ENCODE measurements at places on chromosomes 4 and X.

DNA sequence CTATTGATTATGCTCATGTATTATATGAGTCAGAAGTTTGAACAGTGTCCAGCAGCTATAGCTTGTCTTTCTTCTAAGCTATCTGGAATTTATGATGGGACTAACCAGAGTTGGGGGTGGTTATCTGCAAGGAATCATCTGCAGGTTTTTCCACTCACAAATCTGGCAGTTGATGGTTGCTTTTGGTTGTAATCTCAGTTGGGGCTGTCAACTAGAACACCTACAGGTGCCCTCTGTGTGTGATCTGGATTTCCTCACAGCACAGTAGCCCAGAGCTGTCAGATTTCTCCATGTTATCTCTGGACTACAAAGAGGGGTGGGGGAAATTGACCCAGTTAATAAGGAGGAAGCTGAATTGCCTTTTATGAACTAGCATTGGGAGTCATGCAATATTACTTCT, 51.4 kb upstream of the MAP9 start:
- DNase-seq = no peak

GRCh38 chr4:181365671-181366070, 877.5 kb upstream of the TENM3 start:
- DNase-seq = no peak

- no peak for DNase-seq
These were observed 26.5 kb downstream of the GBA3 start for GRCh38 chr4:22719218-22719617.

- no peak for DNase-seq
These were observed 12.0 kb upstream of the GPR78 start for GRCh38 chr4:8568068-8568668.

DNA sequence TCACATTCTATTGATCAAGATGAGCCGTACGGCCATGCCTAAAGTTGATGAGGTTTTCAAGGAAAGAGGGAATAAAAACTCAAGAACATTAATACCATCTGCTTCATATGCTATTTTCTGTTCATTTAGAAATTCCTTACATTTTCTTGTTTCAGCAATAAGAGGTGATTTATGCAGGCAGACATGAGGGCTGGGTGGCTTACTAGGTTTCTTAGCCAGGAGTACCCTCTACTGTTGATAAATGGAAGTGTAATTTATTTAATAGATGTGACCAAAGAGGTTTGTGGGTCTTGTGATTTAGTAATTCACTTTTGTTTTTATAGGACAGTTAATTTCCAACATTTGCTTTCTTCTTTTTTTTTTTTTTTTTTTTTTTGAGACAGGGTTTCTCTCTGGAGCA, 6.4 kb upstream of the SMIM9 start:
- DNase-seq = no peak

GRCh38 chrX:40207626-40208025, 109.9 kb upstream of the BCOR start:
- DNase-seq = no peak

DNA sequence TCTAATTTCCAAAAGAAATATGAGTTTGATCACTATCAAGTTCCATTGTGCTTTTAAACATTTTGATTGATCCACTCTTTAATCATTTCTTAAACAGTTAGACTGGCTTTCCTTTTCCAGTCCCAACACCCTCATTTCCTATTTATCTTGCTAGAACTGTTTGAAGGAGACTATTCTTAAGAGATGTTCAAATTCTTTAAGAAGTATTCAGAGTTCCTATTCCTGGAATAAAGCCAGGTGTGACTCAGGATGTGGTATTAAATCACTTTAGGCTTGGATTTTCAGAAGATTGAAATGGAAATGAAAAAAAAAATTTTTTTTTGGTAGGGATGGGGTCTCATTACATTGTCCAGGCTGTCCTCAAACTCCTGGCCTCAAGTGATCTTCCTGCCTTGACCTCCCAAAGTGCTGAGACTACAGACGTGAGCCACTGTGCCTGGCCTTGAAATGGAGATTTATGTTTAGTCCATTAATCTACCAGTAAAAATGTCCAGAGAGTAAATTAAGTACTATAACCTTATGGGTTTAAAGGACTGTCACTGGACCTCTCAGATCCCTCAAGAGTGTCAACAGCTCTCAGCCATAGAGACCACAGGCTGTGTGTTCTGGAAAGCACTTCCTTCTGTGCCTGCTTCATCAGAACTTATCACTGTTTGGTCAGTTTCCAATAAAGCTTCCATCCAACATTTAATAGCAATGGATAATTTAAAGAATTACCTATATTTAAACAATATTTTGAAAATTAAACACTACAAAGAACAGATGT, 90.7 kb downstream of the CDS1 start:
- no peak for DNase-seq

- DNase-seq = no peak
These were observed 1.1 kb upstream of the EDNRA start for GRCh38 chr4:147479786-147480185.

- DNase-seq = no peak
These were observed 3.4 kb downstream of the CXCL8 start for GRCh38 chr4:73743795-73744194.

DNA sequence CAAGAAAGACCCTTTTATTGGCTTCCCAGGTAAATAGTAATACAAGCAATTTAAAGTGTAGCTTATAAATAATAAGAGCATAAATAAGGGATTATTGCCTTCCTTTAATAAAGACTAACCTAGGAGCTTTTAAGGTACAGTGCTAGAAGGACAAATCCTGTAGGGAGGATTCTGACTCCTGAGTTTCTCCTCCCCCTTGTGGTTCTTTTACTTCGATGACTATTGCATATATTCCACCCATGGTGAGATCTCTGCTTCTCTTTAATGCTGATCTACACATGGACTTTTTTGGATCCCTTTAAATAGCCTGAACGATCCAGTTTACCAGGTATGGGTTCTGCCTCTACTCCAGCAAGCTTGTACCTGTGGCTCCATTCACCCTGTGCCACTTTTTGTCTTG, 2.5 kb downstream of the GALNT7 start:
- DNase-seq = no peak

- no peak for DNase-seq
These were observed 23.3 kb upstream of the ANXA5 start for GRCh38 chr4:121720109-121720508.

GRCh38 chr4:61753739-61754138, 553.6 kb downstream of the ADGRL3 start:
- no peak for DNase-seq

- no peak for DNase-seq
These were observed 46.9 kb downstream of the STK32B start for GRCh38 chr4:5098176-5098575.

GRCh38 chrX:125651426-125651825, 331.8 kb downstream of the TEX13C start:
- DNase-seq = no peak

- DNase-seq = no peak
These were observed 2.3 kb downstream of the DUSP9 start for GRCh38 chrX:153649178-153649914.

DNA sequence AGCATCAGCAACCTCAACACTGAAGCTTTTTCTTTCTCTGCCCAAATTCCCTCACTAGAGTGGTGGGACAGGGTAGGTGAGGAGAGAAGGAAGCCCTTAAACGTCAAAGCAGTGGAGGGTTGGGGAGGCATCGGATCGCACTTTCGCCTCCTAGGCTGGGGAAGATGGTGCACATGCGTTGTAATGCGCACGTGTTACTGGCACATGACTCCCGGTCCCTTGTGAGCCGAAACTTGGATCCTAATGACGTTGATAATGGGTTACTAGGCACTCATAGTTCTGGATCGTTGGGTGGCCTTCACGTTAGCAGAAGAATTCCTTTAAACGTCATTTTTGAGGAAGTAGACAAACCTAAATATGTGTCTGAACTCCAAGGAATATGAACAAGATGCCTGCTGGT, at the start of gene CBLL2:
Gene CBLL2, plus strand, starts transcription at position 301 of the 400 bp plus-strand sequence. Its CDS starts 79 bp downstream, at position 380.
- no peak for DNase-seq

DNA sequence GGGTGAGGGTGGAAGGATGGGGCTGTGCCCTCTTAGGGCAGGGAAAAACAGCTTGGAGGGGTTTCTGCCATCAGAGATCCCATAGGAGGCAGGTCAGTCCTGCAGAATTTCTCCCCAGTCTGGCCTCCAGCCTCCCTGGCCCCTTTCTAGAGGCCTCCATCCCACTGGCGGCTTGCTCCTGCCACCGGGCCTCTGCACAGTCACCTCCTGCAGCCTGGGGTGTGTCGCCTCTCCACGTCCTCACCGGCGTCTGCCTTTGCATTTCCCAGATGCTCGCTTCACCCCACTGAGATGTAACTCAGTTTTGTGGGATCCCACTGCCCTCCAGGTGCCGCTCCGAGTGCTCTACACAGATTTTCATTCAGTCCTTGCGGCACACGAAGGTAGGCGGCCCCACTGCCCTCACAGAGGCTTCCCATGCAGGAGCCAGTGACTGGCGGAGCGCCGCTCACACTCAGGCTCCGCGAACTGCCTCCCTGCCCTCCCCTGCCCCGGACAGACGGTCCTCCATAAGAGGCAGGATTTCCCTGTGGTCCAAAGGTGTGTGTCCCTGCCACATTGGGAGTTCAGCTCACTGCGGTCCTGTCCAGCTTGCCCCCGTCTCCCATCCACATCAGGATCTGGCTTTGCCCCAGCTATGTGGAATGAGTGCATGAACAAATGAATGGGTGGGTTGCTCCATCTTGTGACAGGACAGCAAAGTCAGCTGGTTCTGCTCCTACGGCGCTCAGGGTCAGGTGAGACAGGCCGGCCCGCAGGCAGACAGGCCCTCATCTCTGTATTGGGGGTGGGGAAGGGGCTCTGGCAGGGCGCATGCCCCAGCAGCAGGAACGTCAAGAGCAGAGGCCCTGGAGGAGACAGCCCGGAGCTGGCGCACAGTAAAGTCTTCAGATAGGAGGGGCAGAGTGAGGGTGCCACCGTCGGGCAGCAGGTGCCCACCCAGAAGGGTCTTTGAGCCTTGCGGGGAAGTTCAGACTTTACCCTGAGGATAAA, 2.7 kb upstream of the TMEM271 start:
- DNase-seq = no peak

GRCh38 chr4:81574991-81575390, 103.3 kb upstream of the RASGEF1B start:
- DNase-seq = no peak

DNA sequence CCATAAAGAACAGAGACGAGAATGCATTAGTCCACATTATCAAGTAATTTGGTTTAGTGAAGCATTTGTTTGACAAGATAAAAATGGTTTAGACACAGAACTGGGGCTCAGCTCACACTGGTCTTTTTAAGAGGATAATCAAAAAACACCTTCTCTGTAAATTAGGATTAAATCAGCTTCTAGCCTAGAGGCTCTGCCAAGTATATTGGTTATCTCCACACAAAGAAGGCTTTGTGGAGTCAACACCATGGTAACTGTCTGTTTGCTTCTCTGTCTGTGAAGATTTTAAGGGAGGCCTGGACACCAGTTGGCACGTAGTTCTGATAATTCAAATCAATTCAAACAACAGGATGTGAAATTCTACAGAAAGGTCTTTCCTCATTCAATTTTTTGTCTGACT, 687.0 kb downstream of the DMD start:
- no peak for DNase-seq

DNA sequence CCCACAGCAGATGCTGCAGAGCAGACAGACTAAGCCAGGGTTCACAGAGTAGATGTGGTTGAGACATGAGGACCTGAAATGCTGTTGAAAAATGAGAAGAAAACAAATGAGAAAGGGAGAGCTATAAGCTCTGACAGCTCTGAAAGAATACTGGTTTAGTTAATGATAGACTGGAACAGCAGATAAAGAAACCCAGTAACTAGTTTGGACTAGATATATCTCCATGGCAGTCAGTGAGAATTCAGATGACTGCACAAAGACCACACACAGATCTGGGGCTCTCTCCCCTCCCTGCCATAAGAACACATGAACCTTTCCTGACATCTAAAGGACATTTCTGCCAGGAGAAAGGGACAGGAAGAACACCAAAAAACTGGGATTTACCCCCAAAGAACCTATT, 8.2 kb downstream of the NAA11 start:
- no peak for DNase-seq

GRCh38 chrX:139930916-139931645, 1.8 kb downstream of the ATP11C start:
- DNase-seq = no peak

DNA sequence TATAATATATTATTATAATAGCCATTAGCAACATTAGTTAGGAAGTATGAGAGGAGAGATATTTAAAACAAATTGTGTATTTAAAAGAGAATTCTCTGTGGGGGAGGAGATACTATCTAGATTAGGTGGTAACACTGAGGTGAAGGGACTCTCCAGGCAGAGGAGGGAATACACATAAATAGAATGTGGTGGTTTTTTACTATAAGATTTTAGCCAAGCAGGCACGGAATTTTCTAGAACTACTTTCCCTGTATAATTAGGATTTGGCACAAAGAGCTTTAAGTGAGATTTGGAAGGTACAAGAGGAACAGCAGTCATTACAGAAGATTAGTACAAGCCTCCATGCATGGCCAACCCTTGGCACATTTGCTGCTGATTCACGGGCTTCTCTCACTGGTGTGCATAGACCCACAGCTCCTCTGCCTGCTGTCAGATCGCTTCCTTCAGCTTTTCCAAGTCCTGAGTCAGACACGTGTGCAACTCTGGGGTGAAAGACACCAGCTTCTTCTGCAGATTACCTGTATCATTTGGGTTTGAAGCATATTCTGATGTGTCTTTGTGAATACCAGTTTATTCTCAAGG, 685.5 kb downstream of the KCTD8 start:
- no peak for DNase-seq

DNA sequence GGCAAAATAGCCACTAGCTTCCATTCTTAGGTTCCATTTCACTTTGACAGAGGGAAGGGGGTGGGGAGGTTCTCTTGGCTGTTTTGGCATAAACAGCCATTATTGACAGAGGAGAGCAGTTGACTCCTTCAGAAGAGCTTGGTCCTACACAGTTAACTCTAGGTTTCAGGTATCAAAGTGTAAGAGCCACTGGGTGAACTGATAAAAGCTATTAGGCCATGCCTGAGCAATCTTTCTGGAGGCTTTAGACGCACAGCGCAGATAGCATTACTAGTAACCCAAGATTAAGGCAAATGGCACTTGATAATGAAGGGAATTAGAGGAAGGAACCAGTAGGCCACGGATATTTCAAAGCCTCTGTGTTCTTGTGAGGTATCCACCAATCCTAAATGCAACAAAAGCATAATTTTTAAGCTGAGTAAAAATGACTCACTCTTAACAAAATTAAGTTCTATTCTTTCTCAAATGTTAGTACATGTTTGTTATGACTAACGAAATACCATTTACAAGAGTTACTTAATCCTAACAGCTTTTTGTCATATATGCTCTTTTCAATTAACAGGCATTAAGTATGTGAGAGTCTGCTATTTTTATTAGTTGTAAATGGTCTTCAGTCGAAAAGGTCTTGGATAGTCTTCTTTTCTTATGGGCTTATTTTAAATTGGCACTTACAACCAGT, 53.6 kb downstream of the SLC7A11 start:
- DNase-seq = no peak
